ENCODE measurements at places on chromosomes 2 and 18. TPM values are rescaled to one million over a fixed set of nuclear protein-coding genes. Genes with fewer than 3 reads are reported as not detected.

GRCh38 chr2:30421604-30422443 lies 25.2 kb upstream of the LCLAT1 start:
- peak; percentile 72 for DNase-seq
- peaks cover 10% of the 10 kb centered on the region for H3K4me1 ChIP-seq
- H3K4me3 ChIP-seq = no peak overlapping the region

- no peaks in the 10 kb centered on the region for H3K4me1 ChIP-seq
- H3K36me3 ChIP-seq = peaks cover 16% of the 10 kb centered on the region
- H3K27me3 ChIP-seq = no peaks in the 10 kb centered on the region
- H3K4me3 ChIP-seq = no peak overlapping the region
- no peak overlapping the region for H3K27ac ChIP-seq
- DNase-seq = no peak
These were observed 27.4 kb upstream of the SNORC start for GRCh38 chr2:232842689-232843088.

DNA sequence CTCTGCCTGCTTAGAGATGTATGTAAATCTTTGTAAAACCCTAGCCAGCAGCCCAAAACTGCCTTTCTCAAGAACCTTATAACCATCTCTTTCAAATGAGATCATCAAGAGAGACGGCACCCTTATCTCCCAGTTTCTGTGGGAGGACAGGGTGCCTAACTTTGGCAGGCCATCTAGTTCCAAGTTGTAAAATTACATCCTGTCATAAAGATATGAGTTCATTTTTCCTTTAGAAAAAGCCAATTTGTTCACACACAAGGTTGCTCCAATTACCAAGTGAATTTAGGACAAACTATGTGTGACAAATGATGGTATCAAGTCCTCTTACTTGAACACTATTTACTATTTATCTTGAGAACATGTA lies 65.3 kb downstream of the MEMO1 start:
- no peak overlapping the region for H3K27ac ChIP-seq
- DNase-seq = no peak

- H3K36me3 ChIP-seq = no peaks in the 10 kb centered on the region
- H3K4me3 ChIP-seq = no peak overlapping the region
- H3K27ac ChIP-seq = no peak overlapping the region
- H3K27me3 ChIP-seq = no peaks in the 10 kb centered on the region
- no peaks in the 10 kb centered on the region for H3K4me1 ChIP-seq
- no peak for DNase-seq
These were observed 225.8 kb downstream of the CPS1 start for GRCh38 chr2:210782222-210782621.

Gene TUBA3E
- total RNA-seq = 0.11 TPM

DNA sequence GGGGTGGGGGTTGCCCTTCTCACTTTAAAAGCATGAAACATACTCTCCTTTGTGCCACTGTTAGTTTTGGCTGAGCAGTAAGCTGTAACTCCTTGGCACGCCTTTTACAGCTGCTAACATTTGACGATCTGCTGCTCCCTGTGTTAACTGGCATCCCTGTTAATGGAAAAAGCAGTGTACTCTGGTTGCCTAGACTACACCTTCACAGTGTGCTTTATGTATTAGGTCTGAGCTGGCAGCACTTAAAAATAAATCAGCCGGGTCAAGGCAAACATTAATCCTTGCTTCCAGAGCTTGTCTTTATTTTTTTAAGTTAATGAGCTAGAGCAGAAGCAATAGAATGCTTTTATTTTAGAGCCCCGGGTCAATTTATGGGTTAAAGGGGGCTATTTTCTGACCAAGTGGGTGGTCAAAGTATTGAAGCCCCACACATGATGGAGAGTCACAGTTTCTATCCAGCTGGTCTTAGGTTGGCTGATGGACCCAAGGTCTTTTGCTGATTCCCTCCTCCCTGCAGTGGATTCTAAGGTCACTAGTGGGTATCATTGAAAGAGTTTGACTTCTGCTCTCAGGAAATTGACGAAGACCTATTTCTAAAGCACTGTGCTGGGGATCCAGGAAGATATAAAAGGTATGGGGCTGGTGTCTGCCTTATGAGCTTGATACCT lies 54.5 kb downstream of the CFAP221 start:
- H3K27ac ChIP-seq = no peak overlapping the region
- H3K4me1 ChIP-seq = peaks cover 6% of the 10 kb centered on the region
- no peaks in the 10 kb centered on the region for H3K36me3 ChIP-seq
- peak; percentile 58 for DNase-seq

DNA sequence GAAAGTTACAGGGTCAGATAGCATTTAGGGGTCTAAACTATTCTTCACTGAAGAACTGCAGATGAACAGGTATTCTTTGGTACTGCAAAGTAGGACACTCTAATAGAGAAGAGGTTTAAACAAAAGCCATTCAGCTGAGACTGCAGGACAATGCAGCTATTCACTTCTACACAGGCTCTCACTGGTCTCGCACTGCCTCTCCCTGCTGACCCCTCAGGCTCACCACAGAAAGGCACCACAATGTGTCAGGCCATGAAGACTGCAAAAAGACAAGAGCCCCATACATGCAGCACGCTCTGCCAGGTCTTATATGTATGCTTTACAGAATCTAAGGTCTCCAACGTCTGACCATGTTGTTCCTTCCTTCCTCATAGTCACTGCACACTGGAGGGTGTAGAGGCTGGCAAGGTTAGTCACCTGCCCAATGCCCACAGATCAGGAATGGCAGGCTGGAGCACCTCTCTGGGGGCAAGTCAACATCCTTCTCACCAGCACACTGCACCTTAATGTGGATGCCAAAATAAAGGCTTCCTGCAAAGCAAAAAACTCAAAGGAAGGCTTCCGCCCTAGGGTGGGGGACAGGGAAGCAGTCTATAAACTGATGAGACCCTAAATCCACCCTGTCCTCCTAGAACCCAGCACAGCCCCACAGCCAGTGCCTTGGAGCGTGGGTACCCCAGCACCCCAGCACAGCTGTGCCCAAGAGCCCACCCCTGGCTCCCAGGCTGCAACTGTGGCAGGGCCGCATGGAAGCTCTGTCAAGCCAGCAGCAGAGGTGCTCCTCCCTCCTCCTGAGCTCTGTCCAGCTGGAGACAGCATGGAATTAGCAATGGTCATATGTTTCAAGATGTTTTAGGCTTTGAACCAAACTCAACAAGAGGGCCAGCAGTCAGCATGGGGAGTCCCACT lies 10.7 kb upstream of the RNU4ATAC start:
- H3K36me3 ChIP-seq = peaks cover 28% of the 10 kb centered on the region
- no peak overlapping the region for H3K4me3 ChIP-seq
- H3K27me3 ChIP-seq = no peaks in the 10 kb centered on the region
- peak overlapping the region; percentile 36 for H3K27ac ChIP-seq

Data from spinal cord (tissue), 10 donors.